ENCODE measurements at places on chromosomes 3 and 15.

DNA sequence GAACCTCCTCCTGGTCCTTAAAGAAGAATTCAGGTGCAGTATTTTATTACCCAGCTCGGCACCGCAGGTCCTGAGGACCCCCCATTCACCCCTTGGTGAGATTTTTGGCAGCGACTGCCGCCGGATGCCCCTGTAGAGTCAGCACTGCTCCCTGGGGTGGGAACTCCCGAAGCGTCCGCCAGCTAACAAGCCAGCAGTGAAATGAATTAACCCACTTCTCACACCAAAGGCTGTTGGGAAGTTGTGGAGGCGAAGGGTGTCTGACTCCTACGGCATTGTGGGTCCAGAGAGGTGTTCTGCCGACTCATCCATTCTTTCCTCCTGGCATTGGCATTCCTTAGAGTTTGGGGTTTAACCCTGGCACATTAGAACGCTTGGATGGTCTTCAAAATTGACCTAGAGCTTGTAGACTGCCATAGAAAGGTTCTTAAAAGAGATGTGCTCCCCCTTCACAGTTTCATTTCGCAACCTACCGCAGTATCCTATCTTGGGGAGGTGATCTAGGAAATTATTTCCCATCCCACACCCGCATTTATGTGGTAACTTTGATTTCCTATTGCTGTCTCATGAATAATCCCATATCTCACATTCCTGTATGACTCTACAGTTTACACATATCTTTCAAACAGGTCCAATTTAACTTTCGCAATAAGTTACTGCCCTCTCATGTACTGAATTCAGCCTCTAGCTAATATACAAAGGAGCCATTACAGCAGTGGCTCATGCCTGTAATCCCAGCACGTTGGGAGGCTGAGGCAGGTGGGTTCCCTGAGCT is 879 bp upstream of the EIF5A2 start:
- peak; percentile 59 for DNase-seq

GRCh38 chr3:194824100-194824499 is 138.4 kb downstream of the FAM43A start:
- no peak for DNase-seq

- DNase-seq = no peak
Measured at GRCh38 chr3:164851905-164852304, 226.4 kb downstream of the SI start.

GRCh38 chr15:67524235-67524634 is 3.3 kb downstream of the C15orf61 start:
- no peak for DNase-seq

- DNase-seq = no peak
Measured at GRCh38 chr3:179474480-179474879, 23.2 kb upstream of the GNB4 start.

- DNase-seq = peak; percentile 4
Measured at GRCh38 chr15:30990446-30991254, 778 bp downstream of the MTMR10 start.

Measured in NCI-H460 (cell line).